ENCODE measurements at places on chromosomes 16 and 17.

DNA sequence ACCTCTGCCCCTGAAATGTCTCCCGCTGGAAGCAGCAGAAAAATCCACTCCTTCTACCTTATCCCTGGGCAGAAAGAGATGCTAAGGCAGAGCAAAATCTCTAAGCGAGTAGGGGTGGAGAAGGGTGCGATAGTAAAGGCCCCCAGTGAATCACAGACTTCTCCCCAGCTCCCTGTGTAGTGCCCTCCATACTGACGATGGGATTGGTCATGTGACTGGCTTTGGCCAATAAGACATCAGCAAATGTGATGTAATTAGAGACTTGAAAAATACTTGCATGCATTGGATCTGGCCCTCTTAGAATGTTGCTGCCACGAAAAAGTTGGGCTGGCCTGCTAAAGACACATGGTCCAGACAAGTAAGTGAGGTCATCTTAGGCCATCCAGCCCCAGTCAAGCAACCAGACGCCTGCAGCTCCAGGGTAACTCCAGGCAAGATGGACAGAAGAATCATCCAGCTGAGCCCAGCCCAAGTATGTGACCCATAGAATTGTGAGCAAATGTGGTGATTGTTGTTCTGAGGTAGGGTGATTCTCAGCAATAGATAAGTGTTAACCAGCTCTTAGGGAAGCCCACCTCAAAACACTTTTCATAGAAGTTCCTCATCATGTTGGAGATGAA, 36.0 kb downstream of the HASPIN start:
- DNase-seq, result no peak

- DNase-seq, result no peak
Measured at GRCh38 chr17:44581868-44582267, 24.6 kb downstream of the FZD2 start.

- DNase-seq, result no peak
Measured at GRCh38 chr16:78176435-78176834, 77.0 kb downstream of the WWOX start.

GRCh38 chr17:79836972-79837887, 2.0 kb downstream of the CBX4 start:
- no peak for DNase-seq

GRCh38 chr16:78198288-78198687, 98.8 kb downstream of the WWOX start:
- DNase-seq, result no peak

DNA sequence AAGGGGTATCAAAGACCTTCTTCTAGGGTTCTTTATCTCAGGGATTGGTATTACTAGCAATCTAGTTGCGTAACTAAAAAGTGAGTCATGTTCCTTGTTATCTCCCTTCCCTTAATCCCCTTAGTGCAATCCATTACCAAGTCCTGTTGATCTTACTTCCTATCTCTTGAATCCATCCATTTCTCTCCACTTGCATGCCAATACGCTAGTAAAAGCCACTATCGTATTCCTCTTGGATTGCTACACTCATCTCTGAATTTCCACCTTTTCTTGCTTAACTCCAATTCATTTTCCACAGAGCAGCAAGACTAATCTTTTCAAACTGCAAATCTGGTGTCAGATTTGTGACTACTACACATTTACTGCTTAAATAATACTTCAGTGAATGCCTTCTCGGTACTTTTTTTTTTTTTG, 1.8 kb upstream of the ADAT1 start:
- DNase-seq, result no peak

GRCh38 chr17:43014649-43015542, 7.3 kb downstream of the VAT1 start:
- no peak for DNase-seq

- no peak for DNase-seq
Measured at GRCh38 chr17:51322390-51323029, 62.2 kb downstream of the UTP18 start.

DNA sequence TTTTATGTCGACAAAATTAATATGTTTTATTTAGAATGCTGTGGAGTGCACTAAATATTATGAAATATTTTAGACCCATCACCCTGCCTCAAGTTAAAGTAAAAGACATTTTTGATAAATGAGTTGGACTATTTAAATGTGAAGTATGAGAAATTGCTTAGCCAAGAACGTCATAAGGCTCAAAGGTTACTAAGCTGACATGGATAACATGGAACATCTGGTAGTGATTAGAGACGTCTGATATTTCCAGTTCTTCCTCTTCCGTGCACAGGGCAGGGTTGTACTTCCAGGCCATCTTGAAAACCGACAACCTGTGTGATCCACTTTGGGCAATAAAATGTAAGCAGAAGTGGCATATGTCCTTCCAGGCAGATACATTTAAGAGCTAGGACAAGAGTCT, 7.2 kb upstream of the CCL8 start:
- DNase-seq, result no peak

- peak; percentile 87 for DNase-seq
Measured at GRCh38 chr17:40340880-40341807, 23.4 kb downstream of the GJD3 start.

GRCh38 chr17:3801792-3802191, 804 bp upstream of the ITGAE start:
- DNase-seq, result no peak

- DNase-seq, result no peak
Measured at GRCh38 chr17:47774987-47775580, 42.0 kb downstream of the TBX21 start.

DNA sequence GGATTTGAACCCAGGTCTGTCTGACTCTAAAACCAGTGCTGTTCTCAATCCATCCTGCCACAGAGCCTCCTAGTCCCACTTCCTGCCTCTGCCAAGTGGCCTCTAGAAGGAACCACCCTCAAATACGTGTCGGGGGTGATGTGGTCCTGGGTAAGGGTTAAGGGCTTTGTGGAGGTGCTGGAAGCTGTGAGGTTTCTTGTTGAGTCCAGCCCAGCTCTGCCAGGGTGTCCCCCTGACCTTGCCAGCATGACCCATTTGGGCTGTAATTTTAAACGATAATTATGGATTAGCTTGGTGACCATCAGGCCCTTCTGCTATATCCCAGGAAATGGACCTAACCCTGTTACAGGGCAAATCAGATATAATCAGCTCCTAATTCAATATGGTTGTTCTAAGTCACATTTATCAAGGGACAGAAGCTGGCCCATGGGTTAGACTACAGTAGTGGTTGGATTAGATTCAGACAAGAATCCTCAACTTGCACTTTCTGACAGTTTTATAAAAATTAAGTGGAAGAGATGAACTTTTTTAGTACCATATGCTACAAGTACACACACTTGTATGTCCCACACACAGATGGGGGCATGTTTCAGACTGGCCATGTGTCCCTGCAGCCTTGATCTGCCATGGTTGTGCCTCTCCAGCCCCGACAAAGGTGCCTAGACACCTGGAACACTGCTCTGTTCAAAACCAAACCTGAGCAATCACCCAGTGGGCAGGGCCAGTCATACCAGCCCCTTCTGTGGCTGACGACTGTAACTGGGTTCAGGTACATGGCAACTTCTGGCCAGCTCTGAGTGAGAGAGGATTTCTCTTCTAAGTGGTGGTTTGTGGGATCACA, 48.0 kb downstream of the SMPD3 start:
- no peak for DNase-seq

DNA sequence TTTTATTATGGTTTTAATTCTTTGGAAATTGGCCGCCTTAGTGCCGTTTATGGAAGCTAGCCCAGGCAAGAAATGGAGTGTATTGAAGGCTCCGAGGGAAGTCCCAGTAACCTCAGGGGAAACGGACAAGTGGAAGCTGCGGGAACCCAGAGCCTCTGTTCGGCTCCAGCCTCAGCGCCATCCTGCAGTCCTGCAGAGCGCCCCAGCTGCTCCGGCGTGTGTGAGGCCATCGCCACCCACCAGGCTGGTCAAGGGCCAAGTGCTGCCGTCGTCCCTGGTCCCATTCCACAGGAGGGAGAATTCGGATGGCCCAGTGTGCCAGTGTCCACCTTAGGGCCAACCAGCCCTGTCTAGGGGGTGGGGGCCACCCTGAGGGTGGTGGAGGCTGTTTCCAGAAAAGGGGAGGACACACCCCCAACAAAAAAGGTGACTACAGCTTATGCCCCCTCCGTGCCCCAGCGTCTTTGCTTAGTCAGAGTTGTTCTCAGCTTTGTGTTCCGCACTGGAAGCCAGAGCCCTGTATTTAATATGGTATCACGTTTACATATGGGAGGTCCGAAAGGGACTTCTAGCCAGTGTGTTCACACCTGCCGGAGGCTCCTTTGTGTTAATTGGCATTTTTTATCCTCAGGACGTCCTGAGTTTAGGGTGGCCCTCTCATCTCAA, 13.0 kb downstream of the MGRN1 start:
- DNase-seq, result no peak

DNA sequence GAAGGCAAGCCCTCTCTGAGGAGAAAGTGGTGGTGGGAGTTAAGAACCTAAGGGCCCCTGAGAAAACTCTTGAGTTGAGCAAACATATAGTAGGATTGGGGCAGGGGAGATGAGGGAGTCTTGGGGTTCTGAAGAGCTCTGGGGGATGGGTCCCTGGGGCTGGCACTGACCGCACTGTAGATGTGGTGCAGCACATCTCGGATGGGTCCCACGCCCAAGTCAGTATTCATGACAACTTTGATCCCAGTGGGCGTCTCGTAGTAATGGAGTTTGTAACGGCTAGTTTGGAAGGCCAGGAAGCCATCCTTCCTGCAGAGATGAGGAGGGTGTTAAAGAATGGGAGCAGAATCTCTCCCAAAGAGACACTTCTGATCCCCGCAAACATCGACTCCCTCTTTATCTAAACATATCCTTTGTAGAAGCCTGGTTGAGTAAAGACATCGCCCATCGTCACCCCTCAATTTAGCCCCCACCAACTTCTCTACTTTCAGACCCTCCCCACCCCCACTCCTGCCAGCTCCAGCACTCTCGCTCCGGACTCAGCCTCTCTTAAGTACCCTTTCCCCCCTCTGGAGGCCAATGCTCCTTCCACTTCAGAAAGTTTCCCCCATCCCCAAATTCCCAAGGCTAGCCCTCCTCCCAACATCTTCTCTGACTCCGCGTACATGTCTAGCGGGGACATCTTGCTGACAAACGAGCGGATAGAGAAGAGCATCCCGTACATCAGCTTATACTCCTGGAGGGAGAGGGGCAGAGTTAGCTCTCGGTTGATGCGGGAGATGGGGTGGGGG, 710 bp downstream of the TRAPPC1 start:
- DNase-seq, result no peak

DNA sequence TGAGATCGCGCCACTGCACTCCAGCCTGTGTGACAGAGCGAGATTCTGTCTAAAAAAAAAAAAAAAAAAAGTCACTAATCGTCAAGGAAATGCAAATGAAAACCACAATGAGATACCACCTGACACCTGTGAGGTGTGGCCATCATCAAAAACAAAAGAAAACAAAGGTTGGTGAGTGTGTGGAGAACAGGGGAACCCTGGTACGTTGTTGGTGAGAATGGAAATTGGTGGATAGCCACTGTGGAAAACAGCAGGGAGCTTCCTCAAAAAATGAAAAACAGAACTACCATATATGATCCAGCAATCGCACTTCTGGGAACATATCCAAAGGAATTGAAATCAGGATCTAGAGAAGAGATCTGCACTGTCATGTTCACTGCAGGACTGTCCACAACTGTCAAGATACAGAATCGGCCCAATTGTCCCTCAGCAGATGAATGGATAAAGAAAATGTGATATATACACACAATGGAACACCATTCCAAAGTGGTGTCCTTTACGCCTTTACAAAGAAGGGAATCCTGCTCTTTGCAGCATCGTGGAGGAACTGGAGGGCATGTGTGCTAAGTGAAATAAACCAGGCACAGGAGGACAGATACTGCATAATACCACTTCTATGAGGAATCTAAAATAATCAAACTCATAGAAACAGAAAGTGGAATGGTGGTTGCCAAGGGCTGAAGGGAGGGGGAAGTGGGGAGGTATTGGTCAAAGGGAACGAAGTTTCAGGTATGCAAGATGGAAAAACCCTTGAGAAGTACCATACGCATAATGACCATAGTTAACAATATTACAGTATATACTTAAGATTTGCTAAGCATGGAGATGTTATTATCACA, 63.5 kb upstream of the PLCG2 start:
- peak; percentile 75 for DNase-seq

DNA sequence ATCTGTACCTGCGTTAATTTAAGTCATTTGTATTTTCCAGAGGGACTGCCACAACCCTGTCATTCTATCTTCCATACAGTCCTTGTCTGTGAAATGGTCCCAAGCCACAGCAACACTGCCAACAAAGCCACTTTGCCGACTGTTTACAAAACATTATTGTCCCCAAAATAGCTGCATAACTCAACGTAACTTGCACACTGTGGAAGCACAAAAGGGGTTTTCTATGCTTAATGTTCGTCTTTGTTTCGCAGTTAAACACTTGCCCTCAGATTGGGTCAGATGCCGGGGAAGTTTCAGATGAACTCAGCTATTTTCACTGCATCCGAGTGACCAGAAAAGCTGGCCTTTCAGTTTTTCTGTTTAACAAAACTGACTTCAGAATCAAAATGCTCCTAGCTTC, 4.6 kb downstream of the SEC14L5 start:
- no peak for DNase-seq

- DNase-seq, result no peak
Measured at GRCh38 chr17:70086516-70086915, 11.5 kb downstream of the KCNJ16 start.

DNA sequence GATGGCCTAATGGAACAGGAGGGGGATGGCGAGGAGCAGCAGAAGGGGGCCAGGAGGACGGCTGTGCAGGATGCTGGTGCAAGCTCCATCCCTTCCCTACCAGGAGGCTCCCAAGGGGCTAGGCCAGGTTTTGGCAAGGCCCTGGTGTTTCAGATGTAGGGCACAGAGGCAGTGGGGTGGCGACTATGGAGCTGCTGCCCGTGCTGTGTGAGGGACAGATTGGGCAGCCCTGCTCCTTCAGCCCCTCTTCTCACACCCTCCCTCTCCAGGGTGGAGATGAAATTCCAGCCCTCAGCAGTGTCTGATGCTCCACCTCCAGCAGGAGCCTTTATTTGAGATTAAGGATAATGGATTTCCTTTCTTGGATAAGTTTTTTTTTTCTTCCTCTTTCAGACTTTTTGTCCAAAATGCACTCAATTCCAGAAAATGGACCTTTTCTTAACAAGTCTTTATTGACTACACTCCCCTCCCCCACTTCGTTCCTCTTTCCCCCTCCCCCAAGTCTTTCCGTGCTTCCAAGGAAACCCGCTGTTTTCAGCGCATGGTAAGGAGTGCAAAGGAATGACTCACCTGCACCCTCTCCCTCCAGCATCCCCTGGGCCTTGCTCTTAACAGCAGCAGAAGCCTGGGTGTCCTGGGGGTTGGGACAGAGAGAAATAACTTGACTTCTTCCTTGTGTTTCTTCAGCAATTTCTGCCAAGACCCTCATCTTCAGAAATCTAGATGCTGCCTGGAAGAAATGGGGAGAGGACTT, 95.2 kb downstream of the CCDC182 start:
- no peak for DNase-seq

DNA sequence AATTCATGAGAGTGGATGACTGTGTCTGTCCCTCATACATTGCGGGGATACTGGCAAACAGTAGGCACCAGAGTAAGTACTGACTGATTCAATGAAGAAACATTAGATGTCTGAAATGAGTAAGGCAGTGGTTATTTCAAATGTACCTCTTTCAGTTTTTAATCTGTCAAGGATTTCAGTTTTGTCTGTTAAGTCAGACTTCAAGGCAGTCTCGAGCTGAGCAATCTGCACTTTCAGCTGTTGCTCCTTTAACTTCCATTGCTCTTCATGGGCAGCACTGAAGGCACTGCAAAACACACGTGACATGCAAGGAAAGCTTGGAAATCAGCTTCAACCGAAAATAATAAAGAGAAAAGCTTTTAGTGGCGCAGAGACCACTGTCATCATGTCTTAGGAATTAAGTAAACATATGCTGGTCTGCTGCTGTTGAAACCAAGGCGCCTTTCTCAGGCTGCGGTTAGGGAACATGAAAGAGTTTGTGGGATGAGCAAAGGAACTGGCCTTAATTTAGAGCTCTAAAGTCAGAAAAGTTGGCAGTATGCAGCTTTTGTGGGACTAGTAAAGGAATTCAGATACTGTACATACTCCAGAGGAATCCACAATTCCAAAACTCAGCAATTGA, 38.8 kb downstream of the RPGRIP1L start:
- no peak for DNase-seq
